Endodermal cell (in vitro differentiated cells): ENCODE measurements at places on chromosomes 3 and 15. TPM values are rescaled to one million over a fixed set of nuclear protein-coding genes. Genes with fewer than 3 reads are reported as not detected.

The RTP3 gene
- total RNA-seq, result not detected in 3 replicates

The ETV5 gene
- total RNA-seq, result 26.5 to 56.4 TPM (median 56.3 TPM) in 3 replicates

The IGDCC3 gene
- 13.4 and 13.5 TPM in 2 replicates for total RNA-seq

The LRTM1 gene
- not detected in 2 replicates for total RNA-seq

The P2RY1 gene
- total RNA-seq, result 10.4 and 11.5 TPM in 2 replicates

The GOLGA6A gene
- total RNA-seq, result 0.42 to 1.1 TPM (median 0.86 TPM) in 3 replicates

The ATG7 gene
- total RNA-seq, result 31.0 to 33.9 TPM (median 32.7 TPM) in 3 replicates

The SIDT1 gene
- not detected in 2 replicates for total RNA-seq

The GLDN gene
- 0.45 and 0.62 TPM in 2 replicates for total RNA-seq

The SLC28A1 gene
- total RNA-seq, result not detected in 2 replicates

The HGD gene
- not detected in 2 replicates for total RNA-seq

The AP4E1 gene
- total RNA-seq, result 5.5 to 7.9 TPM (median 7.8 TPM) in 3 replicates

The PCCB gene
- 65.1 to 67.4 TPM (median 66.4 TPM) in 3 replicates for total RNA-seq

The ADCY5 gene
- 3.9 and 5.0 TPM in 2 replicates for total RNA-seq

The POPDC2 gene
- 0.40 to 0.95 TPM (median 0.59 TPM) in 3 replicates for total RNA-seq

The FOXB1 gene
- total RNA-seq, result 0.35 TPM in 1 of 3 replicates, not detected in the others

The CKMT1A gene
- total RNA-seq, result 4.4 and 6.6 TPM in 2 replicates

The ACTRT3 gene
- 0.35 to 0.82 TPM (median 0.67 TPM) in 3 replicates for total RNA-seq

The CRABP1 gene
- 91.0 to 103 TPM (median 97.5 TPM) in 3 replicates for total RNA-seq

The LIPH gene
- total RNA-seq, result 0.81 and 0.84 TPM in 2 replicates

The OSTN gene
- not detected in 2 replicates for total RNA-seq

The ZNF774 gene
- 1.8 and 3.6 TPM in 2 replicates for total RNA-seq

The WDR93 gene
- 0.16 and 0.64 TPM in 2 replicates for total RNA-seq

The PTPRG gene
- 61.8 to 80.9 TPM (median 76.5 TPM) in 3 replicates for total RNA-seq

The PARL gene
- 83.0 to 108 TPM (median 96.0 TPM) in 3 replicates for total RNA-seq

The ZBTB47 gene
- total RNA-seq, result 4.2 and 4.6 TPM in 2 replicates

The CHDH gene
- 8.0 to 21.4 TPM (median 21.2 TPM) in 3 replicates for total RNA-seq

The IL20RB gene
- total RNA-seq, result 0.75 to 2.1 TPM (median 1.3 TPM) in 3 replicates

The OCA2 gene
- total RNA-seq, result 0.27 to 0.63 TPM (median 0.29 TPM) in 3 replicates

The C3orf62 gene
- 4.1 and 4.8 TPM in 2 replicates for total RNA-seq

The LZTFL1 gene
- 12.1 to 23.1 TPM (median 18.9 TPM) in 3 replicates for total RNA-seq

The SEMA7A gene
- 8.1 and 8.3 TPM in 2 replicates for total RNA-seq

The SLC51B gene
- not detected in 3 replicates for total RNA-seq

The SHC4 gene
- total RNA-seq, result 0.07 and 0.29 TPM in 2 replicates

The FSIP1 gene
- 0.72 and 1.7 TPM in 2 replicates for total RNA-seq

The PLSCR5 gene
- not detected in 3 replicates for total RNA-seq

The SPTSSB gene
- total RNA-seq, result 0.12 to 0.64 TPM in 2 of 3 replicates, not detected in the other
